ENCODE measurements at places on chromosomes 6 and 20. TPM values are rescaled to one million over a fixed set of nuclear protein-coding genes. Genes with fewer than 3 reads are reported as not detected.

GRCh38 chr20:61369731-61370520, 117.9 kb downstream of the CDH4 start:
- no peak for DNase-seq

- DNase-seq, result no peak
Measured at GRCh38 chr20:49099011-49099410, 52.9 kb downstream of the CSE1L start.

GRCh38 chr20:20216941-20217340, 151.0 kb upstream of the INSM1 start:
- no peak for DNase-seq

GRCh38 chr6:108174371-108175175, 8.8 kb downstream of the NR2E1 start:
- DNase-seq, result no peak

- DNase-seq, result peak; percentile 71
Measured at GRCh38 chr20:50689864-50690649, 1.3 kb downstream of the RIPOR3 start.

DNA sequence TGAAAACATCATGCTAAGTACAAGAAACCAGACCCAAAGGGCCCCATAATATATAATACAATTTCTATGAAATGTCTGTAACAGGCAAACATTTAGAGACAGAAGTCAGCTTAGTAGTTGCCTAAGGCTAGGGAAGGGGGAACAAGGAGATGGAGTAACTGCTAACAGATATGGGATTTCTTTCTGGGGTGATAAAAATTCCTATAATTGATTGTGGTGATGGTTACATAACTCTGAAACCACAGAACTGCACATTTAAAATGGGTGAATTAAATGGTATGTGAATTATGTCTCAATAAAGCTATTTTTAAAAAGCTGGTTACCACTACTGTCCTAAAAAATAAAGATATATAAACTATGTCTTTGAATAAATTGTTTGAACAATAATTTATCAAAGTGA, 3.2 kb downstream of the CEP162 start:
- no peak for DNase-seq

- no peak for DNase-seq
Measured at GRCh38 chr20:20783450-20783849, 71.0 kb upstream of the RALGAPA2 start.

- DNase-seq, result no peak
Measured at GRCh38 chr20:33658929-33659328, 3.2 kb upstream of the C20orf144 start.

Gene OR12D3
- not detected for total RNA-seq

Gene GZF1
- total RNA-seq, result 17.1 TPM

Gene CFB
- total RNA-seq, result 33.5 TPM

Gene CAGE1
- total RNA-seq, result not detected

Gene TAP2
- total RNA-seq, result 8.3 TPM

Gene DAAM2
- 25.7 TPM for total RNA-seq

Gene PAK5
- 0.28 TPM for total RNA-seq

Gene EEF1A2
- total RNA-seq, result 9.3 TPM

Gene BPIFB1
- not detected for total RNA-seq

Gene TGM2
- total RNA-seq, result 101 TPM
